ENCODE measurements at places on chromosomes 12 and 14. TPM values are rescaled to one million over a fixed set of nuclear protein-coding genes. Genes with fewer than 3 reads are reported as not detected.

DNA sequence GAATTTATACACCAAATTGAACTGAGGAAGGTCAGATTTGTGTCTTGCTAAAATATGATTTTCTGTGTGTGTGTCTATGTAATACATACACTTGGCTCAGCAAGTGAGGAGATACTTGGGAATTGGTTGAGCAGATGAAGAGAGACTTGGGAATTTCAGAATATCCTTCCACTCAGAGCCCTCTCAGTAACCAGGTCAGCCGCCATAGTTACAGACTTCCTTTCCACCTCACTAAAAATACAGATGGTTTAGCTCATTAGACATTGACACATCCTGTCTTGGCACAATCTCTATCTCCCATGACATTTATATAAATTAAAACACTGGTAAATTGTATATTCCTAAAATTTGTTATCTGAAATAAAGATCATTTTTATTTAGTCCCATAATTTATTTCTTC is 15.9 kb downstream of the PIK3C2G start:
- DNase-seq, result no peak

DCAF5 gene
- 58.9 TPM for polyA plus RNA-seq

- DNase-seq, result no peak
Measured at GRCh38 chr12:68280240-68280639, 26.8 kb upstream of the IL22 start.

DNA sequence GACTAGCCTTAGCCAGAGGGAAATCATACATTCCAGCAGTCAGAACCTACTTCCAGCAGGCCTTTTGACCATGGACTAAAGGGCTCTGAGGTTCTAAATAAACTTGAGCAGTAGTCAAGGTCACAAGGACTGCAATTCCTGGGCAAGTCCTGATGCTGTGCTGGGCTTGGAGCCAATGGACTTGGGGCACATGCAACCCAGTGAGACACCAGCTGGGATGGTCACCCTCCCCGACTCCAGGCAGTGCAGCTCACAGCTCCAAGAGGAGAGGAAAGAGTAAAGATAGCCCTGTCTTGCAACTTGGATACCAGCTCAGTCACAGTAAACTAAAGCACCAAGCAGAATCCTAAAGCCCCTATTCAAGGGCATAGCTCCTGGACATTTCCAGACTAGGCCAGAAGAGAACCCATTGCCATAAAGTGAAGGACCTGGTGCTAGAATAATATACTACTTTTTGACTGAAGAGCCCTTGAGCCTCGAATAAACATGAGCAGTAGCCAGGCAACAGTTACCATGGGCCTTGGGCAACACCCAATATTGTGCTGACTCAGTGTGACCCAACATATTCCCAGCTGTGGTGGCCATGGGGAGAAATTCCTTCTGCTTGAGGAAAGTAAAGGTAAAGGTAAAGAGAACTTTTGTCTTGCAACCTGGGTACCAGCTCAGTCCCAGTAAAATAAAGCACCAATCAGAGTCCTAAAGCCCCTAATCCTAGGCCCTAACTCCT is 226.2 kb upstream of the CLEC14A start:
- DNase-seq, result no peak

AICDA gene
- 0.50 TPM for polyA plus RNA-seq

OLR1 gene
- 1.2 TPM for polyA plus RNA-seq

GRCh38 chr14:55980970-55981369 is 137.2 kb upstream of the PELI2 start:
- no peak for DNase-seq

DHH gene
- 0.38 TPM for polyA plus RNA-seq

FAM186B gene
- 0.82 TPM for polyA plus RNA-seq

DNA sequence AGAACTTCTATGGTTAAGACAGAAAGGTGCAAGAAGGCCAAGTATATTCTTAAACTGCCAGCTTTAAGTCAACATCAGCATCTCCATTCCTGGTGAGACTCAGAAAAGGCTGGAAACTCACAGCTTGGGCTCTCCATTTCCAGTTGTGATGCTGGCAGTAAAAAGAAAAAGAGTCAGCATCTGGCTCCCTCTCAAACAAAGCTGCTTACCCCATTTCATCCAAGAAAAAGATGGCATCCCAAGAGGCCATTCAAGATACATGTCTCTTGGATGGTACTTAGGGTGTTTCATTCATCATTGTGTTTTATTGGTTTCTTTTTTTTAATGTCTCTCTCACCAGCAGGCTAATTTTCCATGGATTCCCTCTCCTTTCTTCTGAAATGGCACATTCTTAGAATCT is 61.9 kb downstream of the DCAF5 start:
- no peak for DNase-seq

CRIP2 gene
- polyA plus RNA-seq, result 161 TPM

GRCh38 chr12:86777325-86777724 is 521.1 kb upstream of the MGAT4C start:
- DNase-seq, result no peak

- no peak for DNase-seq
Measured at GRCh38 chr14:97039717-97040363, 242.7 kb downstream of the VRK1 start.

- DNase-seq, result no peak
Measured at GRCh38 chr12:65427646-65428045, 149.2 kb downstream of the MSRB3 start.

PZP gene
- 0.53 TPM for polyA plus RNA-seq

Measured in left renal pelvis (tissue), 4 donors.